ENCODE measurements at places on chromosomes 12 and 14.

DNA sequence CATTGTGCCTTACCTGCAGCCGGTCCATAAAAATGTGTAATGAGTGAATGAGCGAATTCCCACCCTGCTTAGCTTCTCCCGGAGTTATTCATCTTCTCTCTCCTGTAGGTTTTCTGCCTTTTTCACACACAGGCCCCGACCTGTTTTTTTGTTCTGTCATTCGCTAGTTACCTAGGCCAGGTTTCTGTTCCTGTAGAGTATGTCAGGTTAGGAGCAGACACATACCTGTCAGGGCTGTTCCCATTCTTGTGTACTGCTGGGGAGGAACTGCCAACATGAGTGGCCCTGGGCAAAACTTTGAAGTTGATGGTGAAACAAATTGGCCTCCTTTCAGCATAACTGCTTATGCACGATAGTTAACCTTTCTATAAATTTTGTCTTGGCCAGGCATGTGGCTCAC is 140.1 kb downstream of the SYNE2 start:
- no peak for DNase-seq

- DNase-seq, result no peak
These were observed 126.0 kb upstream of the AMIGO2 start for GRCh38 chr12:47205532-47206449.

DNA sequence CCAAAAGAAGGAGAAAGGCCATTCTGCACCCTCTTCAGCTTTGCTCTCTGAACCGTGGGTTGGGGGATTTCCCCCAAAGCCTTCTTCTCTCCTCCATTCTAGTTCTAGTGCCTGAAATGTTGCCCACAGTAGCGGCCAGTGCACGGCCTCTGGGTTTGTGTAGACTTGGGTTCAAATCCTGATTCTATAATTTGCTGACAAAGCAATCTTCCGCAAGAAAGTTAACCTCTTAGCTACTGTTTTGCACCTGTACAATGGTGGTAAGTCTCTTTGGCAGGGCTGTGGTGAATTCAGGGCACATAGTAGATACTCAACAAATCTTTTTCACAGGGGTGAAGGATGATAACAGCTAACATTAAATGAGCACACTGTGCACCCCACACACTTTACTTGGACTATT is 5.8 kb upstream of the CACNA1C start:
- DNase-seq, result no peak

DNA sequence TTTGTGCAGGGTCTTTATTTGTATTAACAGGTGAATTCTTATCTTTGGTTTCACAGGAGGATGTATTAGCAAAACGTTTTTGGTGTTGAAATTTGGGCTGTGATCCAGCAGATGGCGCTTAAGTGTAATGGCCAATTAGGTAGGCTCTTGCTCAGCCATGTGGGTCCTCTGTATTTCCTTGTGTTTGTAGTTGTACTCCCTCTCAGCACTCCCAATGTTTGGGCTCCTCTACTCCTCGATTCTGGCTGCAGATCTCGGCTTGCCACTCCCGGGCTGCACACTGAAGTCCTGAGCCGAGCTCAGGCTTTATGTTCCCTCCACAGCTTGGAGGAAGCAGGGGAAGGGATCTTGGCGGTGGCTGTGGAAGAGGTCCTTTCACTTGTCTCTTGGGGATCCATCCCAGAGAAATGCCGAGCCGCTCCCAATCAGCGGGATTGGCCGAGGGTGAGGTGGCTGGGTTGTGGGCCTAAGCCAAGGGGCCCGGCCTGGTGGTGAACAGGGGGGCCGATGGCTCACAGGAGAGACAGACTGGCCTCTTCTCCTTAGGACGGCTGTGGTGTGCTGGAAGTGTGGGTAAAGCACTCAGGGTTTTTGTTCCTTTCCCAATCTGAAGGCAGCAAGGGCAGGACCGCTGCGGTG is 133.7 kb downstream of the AEBP2 start:
- DNase-seq, result no peak

GRCh38 chr12:46874642-46875041 is 48.8 kb upstream of the SLC38A4 start:
- DNase-seq, result no peak

All from omental fat pad (tissue), 4 donors.